ENCODE measurements at places on chromosomes 7 and 10.
A peak's percentile ranks its signal among the peaks of the same experiment; 100 is the strongest.

DNA sequence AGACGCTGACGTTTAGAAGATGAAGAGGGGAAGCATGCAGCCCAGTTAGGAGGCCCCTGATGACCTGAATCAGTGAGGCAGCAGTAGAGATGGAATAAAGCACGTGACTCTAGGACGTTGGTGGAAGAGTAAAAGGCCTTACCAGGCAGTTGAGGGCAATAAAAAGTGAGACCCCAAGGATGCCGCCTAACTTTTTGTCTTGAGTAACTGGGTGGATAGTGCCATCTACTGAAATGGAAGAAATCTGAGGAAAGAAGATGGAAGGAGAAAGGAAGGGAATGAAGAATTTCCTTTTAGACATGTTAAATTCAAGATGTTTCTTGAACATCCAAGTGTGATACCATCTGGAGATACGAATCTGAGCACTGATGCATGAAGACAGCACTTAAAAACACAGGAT, 220.0 kb upstream of the LRRN3 start:
- H3K36me3 ChIP-seq: no peaks in the 10 kb centered on the region
- no peaks in the 10 kb centered on the region for H3K4me1 ChIP-seq
- H3K27ac ChIP-seq: no peak overlapping the region
- DNase-seq: no peak

GRCh38 chr10:132790934-132791829, 5.2 kb upstream of the NKX6-2 start:
- H3K36me3 ChIP-seq: no peaks in the 10 kb centered on the region
- no peak overlapping the region for H3K27ac ChIP-seq
- DNase-seq: no peak

DNA sequence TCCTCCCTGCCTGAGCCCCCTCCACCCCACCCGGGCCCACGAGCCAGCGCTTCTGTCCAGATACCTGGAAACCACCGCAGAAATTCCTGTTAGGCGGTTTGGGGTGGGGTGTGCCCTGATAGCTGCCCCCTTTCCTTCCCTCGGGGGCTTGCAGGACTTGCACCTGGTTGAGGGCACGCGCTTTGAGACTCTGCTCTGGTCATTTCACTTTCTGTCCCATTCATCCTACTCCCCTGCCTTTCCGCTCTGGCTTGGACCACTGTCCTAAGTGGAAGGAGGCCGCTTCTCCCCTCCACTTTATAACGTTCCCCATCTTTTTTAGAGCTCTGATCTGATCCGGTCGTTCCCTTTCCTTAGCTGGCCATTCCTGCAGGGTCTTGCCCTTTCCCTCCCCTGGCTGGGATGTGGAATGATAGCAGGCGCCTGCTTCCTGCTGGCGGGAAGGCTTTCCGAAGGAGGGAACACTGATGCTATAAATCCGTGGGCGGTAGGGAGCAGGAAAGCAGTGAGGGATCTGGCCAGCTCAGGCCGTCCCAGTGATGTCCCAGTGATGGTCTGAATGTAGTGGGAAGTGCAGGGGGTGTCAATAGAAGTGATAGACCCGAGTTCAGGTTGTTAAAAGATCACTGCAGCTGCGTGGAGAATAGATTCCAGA, 852 bp upstream of the PRKAR1B start:
- H3K4me1 ChIP-seq: peaks cover 13% of the 10 kb centered on the region
- H3K27me3 ChIP-seq: no peaks in the 10 kb centered on the region
- no peak overlapping the region for H3K27ac ChIP-seq

- H3K36me3 ChIP-seq: no peaks in the 10 kb centered on the region
- H3K4me3 ChIP-seq: no peak overlapping the region
- no peaks in the 10 kb centered on the region for H3K27me3 ChIP-seq
- DNase-seq: no peak
- H3K4me1 ChIP-seq: no peaks in the 10 kb centered on the region
Measured at GRCh38 chr10:58414270-58415041, 29.2 kb downstream of the TFAM start.

GRCh38 chr10:124143721-124144120, 50.3 kb upstream of the CHST15 start:
- peak overlapping the region; percentile 99 for H3K27ac ChIP-seq
- no peak overlapping the region for H3K4me3 ChIP-seq
- no peaks in the 10 kb centered on the region for H3K36me3 ChIP-seq

DNA sequence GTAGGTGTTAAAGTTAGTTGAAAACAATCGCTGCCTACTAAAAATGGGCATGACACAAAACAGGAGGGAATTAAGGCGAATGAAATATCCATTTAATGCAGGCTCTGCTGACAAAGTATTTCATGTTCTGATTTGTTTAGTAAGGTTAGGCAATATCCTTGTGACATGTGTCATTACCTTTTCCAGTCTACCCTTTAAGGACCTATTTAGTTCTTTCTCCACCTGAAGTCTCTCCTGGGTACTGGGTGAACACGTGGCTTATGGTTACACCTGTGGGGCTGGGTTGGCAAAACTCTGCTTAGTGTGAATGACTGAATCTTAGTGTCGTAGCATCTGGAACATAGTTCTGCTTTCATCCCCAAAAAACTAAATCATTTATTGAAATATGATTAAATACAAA, 313.5 kb downstream of the CCDC3 start:
- no peak for DNase-seq
- H3K27me3 ChIP-seq: no peaks in the 10 kb centered on the region
- H3K36me3 ChIP-seq: no peaks in the 10 kb centered on the region

- no peaks in the 10 kb centered on the region for H3K4me1 ChIP-seq
- H3K4me3 ChIP-seq: no peak overlapping the region
- no peak overlapping the region for H3K27ac ChIP-seq
- no peak for DNase-seq
Measured at GRCh38 chr7:74525881-74526280, 72.2 kb downstream of the GTF2IRD1 start.

DNA sequence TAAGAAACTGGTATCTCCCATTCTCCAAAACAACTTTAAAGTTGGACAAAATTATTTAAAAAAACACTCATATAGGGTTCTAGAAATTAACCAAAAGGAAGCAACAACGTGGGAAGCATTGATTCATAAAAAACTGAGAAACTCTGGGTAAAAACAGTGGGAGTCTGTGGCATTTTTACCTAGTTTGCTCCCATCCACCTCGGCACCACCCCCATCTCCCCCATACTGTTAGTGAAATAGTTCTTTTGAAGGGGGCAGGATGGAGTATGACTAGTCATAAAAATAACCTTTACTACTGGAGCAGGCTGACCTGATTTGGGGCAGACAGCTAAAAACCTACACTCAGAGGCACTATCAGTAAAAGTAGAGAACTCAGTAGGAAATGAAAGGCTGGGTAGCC, 123.2 kb downstream of the AVL9 start:
- DNase-seq: no peak
- no peak overlapping the region for H3K4me3 ChIP-seq
- no peaks in the 10 kb centered on the region for H3K4me1 ChIP-seq
- H3K36me3 ChIP-seq: no peaks in the 10 kb centered on the region

GRCh38 chr7:88165697-88166096, 54.1 kb downstream of the SRI start:
- peaks cover 2% of the 10 kb centered on the region for H3K4me1 ChIP-seq
- H3K27ac ChIP-seq: no peak overlapping the region
- H3K4me3 ChIP-seq: no peak overlapping the region
- H3K27me3 ChIP-seq: no peaks in the 10 kb centered on the region

- H3K4me1 ChIP-seq: no peaks in the 10 kb centered on the region
- no peak overlapping the region for H3K27ac ChIP-seq
- no peak overlapping the region for H3K4me3 ChIP-seq
- no peak for DNase-seq
Measured at GRCh38 chr10:85548034-85548433, 818.6 kb downstream of the GRID1 start.

- H3K27me3 ChIP-seq: no peaks in the 10 kb centered on the region
- H3K4me1 ChIP-seq: no peaks in the 10 kb centered on the region
- peaks cover 38% of the 10 kb centered on the region for H3K36me3 ChIP-seq
- H3K27ac ChIP-seq: no peak overlapping the region
- DNase-seq: no peak
Measured at GRCh38 chr7:157418204-157419034, 81.6 kb downstream of the DNAJB6 start.

DNA sequence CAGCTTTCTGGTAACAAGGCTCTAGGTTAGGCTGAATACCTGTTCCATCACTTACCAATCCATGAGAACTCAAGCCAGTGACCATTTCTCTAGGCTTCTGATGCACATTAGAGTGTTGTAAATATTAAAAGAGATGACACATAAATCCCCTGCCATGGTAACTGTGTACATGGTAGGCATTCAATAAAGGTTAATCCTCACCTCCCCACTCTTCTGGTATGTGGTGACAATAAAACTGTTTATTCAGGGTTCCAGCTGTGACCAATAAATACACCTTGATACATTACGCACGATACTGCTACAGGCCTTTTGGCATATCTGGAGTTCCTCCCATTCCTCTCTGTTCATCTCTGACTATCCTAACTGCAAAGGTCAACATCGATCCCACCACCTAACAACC, 171.9 kb downstream of the SRPK2 start:
- no peaks in the 10 kb centered on the region for H3K27me3 ChIP-seq
- no peaks in the 10 kb centered on the region for H3K36me3 ChIP-seq
- H3K4me3 ChIP-seq: no peak overlapping the region

DNA sequence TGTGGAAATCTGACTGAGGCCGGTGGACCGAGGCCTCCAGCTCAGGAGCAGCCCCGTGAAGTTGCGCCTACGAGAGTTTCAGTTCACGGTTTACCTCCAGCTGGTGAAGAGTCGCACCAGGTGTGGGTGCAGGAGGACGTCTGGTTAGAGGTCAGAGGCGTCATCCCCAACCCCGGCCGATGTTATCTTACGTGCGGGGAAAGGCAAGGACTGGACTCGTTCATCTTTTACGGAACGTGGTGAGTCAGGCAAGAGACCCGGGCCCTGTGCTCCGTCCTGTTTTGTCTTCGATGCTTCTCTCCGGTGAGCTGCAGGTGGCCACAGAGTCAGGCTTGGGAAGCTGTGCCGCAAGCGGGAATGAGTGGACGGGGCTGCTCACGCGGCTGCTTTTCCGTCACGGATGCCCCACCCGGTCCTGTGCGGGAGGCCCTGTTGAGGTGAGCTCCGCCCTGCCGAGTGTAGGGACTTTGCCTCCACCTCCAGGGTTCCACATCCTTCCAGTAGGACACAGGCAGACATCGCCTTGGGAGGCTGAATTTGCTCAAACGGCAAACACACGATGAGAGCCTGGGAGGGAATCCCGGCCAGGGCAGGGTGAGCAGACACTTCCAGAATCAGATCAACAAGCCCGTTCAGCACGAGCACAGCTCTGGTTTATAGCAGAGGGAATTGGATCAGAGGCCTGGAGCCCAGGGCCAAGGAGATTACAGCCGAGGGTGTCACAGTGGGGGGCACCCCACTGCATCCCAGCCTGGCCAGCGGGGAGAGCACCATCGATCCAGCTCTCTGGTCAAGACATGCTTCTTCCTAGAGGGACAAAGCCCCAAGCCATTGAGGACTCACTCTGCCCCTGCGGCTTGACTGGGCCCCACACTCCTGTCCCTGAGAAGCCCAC, 50.1 kb upstream of the INPP5A start:
- no peak overlapping the region for H3K4me3 ChIP-seq
- H3K27me3 ChIP-seq: no peaks in the 10 kb centered on the region
- no peaks in the 10 kb centered on the region for H3K4me1 ChIP-seq
- H3K36me3 ChIP-seq: no peaks in the 10 kb centered on the region

GRCh38 chr7:20229081-20229480, 11.9 kb upstream of the MACC1 start:
- H3K27ac ChIP-seq: no peak overlapping the region
- no peaks in the 10 kb centered on the region for H3K36me3 ChIP-seq
- H3K27me3 ChIP-seq: no peaks in the 10 kb centered on the region
- H3K4me1 ChIP-seq: peaks cover 2% of the 10 kb centered on the region
- DNase-seq: no peak
- H3K4me3 ChIP-seq: no peak overlapping the region

DNA sequence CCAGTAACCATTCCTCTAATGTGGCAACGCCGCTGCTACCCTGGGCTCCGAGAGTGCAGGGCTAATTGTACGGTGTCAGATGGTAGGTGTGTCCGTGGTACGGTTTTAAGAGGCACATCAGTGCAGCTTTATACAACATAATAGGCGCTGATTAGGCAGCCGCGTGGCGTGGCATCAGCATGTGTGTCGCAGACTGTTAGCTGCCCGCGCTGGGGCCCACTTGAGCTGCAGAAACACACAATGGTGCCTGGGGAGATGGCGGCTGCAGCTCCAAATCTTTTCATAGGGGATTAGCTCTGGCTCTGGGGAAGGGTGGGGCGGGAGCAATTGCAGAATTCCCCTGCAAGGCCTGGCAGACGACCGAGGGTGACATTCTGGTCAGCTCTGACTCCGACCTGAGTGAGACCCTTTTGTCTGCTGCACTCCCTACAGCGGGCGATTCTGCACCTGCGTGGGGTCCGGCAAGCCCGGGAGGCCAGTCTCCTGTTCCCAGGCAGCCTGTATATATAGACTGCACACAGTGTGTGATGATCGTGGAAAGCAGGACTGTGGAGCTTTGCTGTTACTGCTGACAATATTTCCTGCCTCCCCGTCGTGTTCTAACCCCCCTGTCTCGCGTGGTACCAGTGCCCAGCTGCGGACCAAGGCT, 722.7 kb upstream of the CELF2 start:
- H3K27ac ChIP-seq: no peak overlapping the region
- no peaks in the 10 kb centered on the region for H3K4me1 ChIP-seq
- H3K36me3 ChIP-seq: no peaks in the 10 kb centered on the region
- no peak for DNase-seq
- no peaks in the 10 kb centered on the region for H3K27me3 ChIP-seq

Data from CD14-positive monocyte (primary cell).